ENCODE measurements at places on chromosomes 11 and 22.

DNA sequence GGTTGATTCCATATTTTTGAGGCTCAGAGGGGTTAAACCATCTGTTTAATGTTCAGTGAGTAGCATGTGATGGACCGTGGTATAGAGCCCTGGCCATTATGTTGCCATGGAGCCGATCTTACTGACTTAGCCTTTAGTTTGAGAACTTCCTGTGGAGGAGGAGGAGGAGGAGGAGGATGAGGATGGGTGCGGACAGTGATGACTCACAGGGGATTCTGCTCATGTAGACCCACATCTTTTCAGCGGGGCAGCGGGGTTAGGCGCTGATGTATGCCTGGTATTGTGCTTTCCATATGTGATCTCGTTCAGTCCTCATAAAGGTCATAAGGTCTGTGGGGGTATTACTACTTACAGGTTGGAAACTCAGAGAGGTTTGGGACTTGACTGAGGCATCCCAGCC, 13.9 kb downstream of the STX3 start:
- no peak for DNase-seq

DNA sequence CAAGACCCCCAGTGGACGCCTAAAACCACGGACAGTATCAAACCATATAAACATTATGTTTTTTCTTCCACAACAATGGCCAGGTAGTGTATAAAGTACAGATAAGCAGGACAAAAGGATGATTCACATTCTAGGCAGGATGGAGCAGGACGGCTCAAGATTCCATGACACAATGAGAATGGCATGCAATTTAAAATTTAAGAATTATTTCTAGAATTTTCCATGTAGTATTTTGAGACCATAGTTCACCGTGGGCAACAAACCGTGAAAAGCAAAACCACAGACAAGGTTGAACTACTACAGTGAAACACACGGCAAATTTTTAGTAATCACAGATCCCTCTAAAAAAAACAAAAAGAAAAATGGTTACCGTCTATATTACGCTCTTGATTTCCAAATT, 7.5 kb downstream of the NARS2 start:
- no peak for DNase-seq

DNA sequence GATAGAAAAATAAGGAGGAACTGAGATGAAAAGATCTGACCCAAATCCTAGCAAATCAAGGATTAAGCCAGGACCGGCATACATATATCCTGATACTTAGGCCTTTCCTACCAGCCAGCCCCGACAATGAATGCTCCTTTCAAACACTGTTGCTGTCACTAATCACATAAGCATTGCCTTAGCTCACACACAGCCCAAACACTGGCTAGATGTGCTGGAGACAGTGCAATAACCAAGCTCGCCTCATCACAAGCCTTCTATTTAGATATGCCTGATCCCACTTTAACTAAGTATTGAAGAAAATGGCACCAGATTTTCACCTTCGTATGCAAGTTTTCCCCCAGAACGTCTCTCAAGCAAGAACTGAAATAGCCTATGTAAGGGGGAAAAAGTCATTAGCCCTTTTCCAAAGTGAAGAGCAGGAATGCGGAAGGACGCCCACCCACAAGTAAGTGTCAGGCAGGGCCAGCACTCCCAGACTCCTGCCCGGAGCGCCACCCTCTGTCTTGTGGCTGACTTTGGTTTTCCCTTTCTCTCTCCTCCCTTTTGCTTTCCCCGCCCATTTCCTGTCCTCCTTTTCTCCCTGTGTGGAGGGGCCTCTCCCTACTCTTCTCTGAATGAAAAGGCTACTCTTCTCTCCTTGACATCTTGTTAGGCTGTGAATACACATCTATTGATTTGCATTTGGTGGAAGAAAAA, 8.9 kb upstream of the OPCML start:
- no peak for DNase-seq

- no peak for DNase-seq
Measured at GRCh38 chr11:11816511-11817314, 25.1 kb upstream of the USP47 start.

DNA sequence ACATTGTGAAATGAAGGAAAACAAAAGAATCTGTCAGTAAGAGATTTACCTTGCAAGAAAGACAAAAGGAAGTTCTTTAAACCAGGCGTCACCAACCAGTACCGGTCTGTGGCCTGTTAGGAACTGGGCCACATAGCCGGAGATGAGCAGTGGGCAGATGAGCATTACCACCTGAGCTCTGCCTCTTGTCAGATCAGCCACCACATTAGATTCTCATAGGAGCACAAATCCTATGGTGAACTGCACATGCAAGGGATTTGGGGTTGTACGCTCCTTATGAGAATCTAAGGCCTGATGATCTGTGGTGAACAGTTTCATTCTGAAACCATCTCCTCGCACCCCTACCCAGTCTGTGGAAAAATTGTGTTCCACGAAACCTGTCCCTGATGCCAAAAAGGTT, 108.2 kb downstream of the CYP2R1 start:
- DNase-seq, result no peak

GRCh38 chr11:8477680-8478079, 116.3 kb downstream of the STK33 start:
- DNase-seq, result no peak

DNA sequence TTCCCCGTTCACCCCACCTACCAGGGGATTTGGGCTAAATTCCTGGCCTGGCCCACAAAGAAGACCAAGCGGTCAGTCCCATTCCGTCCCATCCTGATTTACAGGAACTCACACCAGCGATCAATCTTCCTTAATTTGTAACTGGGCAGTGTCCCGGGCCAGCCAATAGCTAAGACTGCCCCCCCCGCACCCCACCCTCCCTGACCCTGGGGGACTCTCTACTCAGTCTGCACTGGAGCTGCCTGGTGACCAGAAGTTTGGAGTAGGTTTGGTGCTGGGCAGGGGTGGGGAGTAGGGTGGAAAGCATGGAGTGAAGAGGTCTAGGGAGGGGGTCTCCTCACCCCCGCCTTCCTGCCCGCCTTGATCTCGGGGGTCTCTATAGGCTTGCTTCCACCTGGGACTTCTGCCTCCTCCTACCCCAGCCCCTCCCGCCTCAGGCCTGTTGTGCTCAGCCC, at the start of gene SERPING1:
SERPING1 (plus strand) TSS at position 225 of the 455 bp plus-strand sequence. CDS start 586 bp downstream, outside the sequence.
- no peak for DNase-seq

GRCh38 chr11:77821349-77821851, 456 bp downstream of the AAMDC start:
- DNase-seq, result no peak

DNA sequence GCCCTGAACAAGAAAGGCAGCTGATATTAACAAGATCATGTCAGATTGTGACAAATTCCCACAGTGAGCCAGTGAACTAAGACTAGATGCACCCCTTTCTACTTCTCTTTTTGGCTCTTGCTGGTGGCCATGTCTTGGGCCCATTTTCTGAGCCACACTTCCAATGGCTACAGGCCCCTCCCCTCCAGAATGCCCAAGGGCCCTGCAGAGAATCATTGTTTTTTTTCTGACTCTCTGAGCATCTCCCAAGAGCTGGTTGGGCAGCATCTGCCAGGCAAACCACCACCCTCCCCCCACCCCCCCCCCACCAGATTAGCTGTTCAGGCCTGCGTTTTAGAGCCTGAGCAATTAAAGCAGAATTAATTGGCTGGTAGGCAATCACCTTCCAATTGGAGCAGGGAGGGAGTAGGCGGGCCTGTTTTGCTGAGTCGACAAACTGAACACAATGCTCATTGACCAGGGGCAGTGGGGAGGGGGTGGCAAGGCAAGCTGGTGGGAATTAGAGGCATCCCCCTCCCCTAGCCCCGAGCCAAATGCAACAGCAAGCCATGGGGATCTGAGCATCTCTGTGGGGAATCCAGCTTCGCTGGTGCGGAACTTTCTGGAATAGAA, 541.4 kb downstream of the MN1 start:
- no peak for DNase-seq

GRCh38 chr11:27886857-27887256, 186.6 kb upstream of the BDNF start:
- DNase-seq, result no peak

- DNase-seq, result no peak
Measured at GRCh38 chr22:30985561-30986208, 16.6 kb downstream of the TUG1 start.

DNA sequence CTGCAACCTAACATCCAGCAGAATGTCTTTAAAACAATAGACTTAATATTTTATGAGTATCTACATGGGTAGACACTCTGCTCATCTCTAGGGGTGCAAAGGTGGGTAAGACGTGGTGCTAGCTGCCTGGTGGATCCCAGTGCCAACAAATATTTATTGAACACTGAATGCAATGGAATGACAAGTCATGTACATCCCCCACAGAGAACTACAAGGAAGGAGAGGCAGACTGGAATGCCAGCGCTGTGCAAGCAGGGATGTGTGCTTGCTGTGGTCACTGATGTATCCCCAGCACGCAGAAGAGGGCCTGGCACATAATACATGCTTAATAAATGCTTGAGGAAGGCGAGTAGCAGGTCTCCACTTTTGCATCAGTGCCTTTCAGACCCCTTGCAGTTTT, 61.9 kb downstream of the CD6 start:
- DNase-seq, result no peak
